ENCODE measurements at places on chromosomes 6 and 20. TPM values are rescaled to one million over a fixed set of nuclear protein-coding genes. Genes with fewer than 3 reads are reported as not detected.

Gene EEF1A2
- total RNA-seq = 2.4 TPM

Gene ORC3
- total RNA-seq = 19.9 TPM

Gene CDH26
- 0.32 TPM for total RNA-seq

Gene SGK2
- total RNA-seq = not detected

Gene FAM209B
- total RNA-seq = not detected

Gene CPXM1
- 0.97 TPM for total RNA-seq

Gene OXT
- total RNA-seq = not detected

Gene OPRM1
- not detected for total RNA-seq

Gene WRNIP1
- 56.5 TPM for total RNA-seq

Gene PSORS1C2
- total RNA-seq = not detected

Gene ZNF165
- 0.16 TPM for total RNA-seq

Gene ELOVL4
- 4.5 TPM for total RNA-seq

Gene MYT1
- not detected for total RNA-seq

Gene RSPH4A
- 0.32 TPM for total RNA-seq

Gene ARMH2
- total RNA-seq = not detected

Gene SYS1
- 26.4 TPM for total RNA-seq

Gene CNBD2
- 2.1 TPM for total RNA-seq

Gene ANKRD66
- total RNA-seq = not detected

Gene GJA10
- not detected for total RNA-seq

Gene SGK1
- total RNA-seq = 93.6 TPM

Gene RSPO3
- not detected for total RNA-seq

Gene OR12D3
- not detected for total RNA-seq

Gene KHDC1L
- not detected for total RNA-seq

Gene CD40
- 7.8 TPM for total RNA-seq

Gene LGSN
- not detected for total RNA-seq

Gene ADGRF4
- total RNA-seq = 0.16 TPM

Gene MEP1A
- total RNA-seq = not detected

Gene BICRAL
- total RNA-seq = 4.2 TPM

Gene BPIFB1
- not detected for total RNA-seq

Gene PGC
- not detected for total RNA-seq

Gene RNF39
- total RNA-seq = not detected

Gene C6orf58
- total RNA-seq = not detected

Gene ATP9A
- 8.1 TPM for total RNA-seq

Gene MBOAT1
- total RNA-seq = 0.49 TPM

Gene MACROD2
- not detected for total RNA-seq

Gene KCNK16
- not detected for total RNA-seq

Gene IL17F
- total RNA-seq = not detected

Gene DNAH8
- not detected for total RNA-seq

Gene GSTA2
- total RNA-seq = not detected

Gene SLC26A8
- total RNA-seq = not detected

Gene HLA-DOA
- not detected for total RNA-seq

Gene TPX2
- 20.9 TPM for total RNA-seq

Gene NTSR1
- not detected for total RNA-seq

Gene SLC13A3
- 0.36 TPM for total RNA-seq

Gene GSTA3
- not detected for total RNA-seq

Gene IL17A
- total RNA-seq = not detected

Gene STK38
- 27.5 TPM for total RNA-seq

Gene GPR63
- total RNA-seq = not detected

Gene NEDD9
- total RNA-seq = 42.8 TPM

Gene RIN2
- 22.5 TPM for total RNA-seq

Gene CBLN4
- total RNA-seq = not detected

Gene MATN4
- total RNA-seq = not detected

Gene ZC2HC1B
- not detected for total RNA-seq

Gene C20orf141
- total RNA-seq = not detected

Gene TAAR2
- total RNA-seq = not detected

Gene PRPH2
- 0.97 TPM for total RNA-seq

Gene KIF6
- total RNA-seq = not detected

Gene ULBP3
- total RNA-seq = 19.3 TPM

Gene HEY2
- not detected for total RNA-seq

Gene BPIFB4
- total RNA-seq = not detected
